ENCODE measurements at places on chromosomes 7 and 10. TPM values are rescaled to one million over a fixed set of nuclear protein-coding genes. Genes with fewer than 3 reads are reported as not detected.

DNA sequence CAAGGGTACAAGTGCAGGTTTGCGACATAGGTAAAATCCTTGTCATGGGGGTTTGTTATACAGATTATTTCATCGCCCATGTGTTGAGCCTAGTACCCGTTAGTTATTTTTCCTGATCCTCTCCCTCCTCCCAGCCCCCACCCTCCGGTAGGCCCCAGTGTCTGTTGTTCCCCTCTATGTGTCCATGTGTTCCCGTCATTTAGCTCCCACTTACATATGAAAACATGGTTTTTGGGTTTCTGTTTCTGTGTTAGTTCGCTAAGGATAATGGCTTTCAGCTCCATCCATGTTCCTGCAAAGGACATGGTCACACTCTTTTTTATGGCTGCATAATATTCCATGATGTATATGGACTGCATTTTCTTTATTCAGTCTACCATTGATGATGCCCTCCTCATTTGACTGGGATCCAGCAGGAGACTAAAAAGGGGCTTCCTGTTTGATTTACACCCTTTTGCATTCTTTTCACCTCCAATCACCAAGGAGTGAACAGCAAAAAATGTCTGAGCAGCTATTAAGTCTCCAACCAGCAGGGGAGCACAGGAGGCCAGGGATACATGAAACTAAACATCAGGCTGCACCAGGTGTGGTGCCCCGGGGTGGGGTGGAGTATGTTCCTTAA is 188.2 kb downstream of the SKIDA1 start:
- no peak for DNase-seq

DNA sequence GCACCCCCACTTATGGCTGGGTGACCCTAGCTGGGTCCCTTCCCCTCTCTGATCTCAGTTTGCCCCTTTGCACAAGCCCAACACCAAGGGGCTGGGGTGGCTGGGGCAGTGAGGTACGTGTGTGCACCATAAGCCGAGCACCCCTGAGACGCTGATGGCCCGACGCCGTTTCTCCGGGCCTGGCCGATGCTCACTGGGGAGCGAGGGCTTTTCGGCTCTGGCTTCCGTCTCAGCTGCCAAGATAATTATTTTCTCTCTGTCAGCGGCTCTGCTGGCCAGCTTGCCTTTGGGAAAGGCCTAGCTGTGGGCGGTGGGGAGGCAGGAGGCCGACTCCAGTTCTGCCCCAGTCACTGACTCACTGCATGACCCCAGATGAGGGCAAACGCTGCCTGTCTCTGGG is 91.0 kb downstream of the ZMIZ1 start:
- no peak for DNase-seq

Gene AGR2
- not detected for total RNA-seq

GRCh38 chr10:97109547-97109946 is 76.2 kb downstream of the SLIT1 start:
- no peak for DNase-seq

Gene SHH
- not detected for total RNA-seq

Gene STRIP2
- not detected for total RNA-seq
